ENCODE measurements at places on chromosomes 1 and 21.

DNA sequence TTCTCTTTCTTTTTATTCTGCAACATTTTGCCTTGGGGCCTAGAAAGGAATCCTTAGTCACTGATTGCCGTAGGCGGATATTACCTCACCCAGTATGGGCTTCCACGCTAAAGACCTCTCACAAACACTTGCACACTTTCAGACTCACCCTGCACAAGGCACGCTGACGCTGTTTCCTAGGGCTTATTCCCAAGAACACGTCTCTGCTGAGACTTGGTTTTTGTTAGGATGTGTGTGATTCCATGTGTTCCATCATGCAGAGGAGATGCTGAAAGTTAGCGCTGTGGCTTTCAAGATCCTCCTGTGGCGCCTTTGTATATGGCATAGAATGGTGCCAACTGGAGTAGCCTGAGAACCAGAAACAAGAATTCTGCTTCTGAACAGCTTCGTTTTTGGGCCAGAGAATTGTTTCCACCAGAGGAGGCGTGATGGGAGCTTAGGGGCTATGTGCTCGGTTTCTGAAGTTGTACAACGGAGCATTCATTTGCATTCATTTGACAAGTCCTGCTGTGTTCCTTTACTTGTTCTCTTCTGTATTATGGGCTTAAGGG lies 297.0 kb downstream of the DISC1 start:
- DNase-seq, result no peak

DNA sequence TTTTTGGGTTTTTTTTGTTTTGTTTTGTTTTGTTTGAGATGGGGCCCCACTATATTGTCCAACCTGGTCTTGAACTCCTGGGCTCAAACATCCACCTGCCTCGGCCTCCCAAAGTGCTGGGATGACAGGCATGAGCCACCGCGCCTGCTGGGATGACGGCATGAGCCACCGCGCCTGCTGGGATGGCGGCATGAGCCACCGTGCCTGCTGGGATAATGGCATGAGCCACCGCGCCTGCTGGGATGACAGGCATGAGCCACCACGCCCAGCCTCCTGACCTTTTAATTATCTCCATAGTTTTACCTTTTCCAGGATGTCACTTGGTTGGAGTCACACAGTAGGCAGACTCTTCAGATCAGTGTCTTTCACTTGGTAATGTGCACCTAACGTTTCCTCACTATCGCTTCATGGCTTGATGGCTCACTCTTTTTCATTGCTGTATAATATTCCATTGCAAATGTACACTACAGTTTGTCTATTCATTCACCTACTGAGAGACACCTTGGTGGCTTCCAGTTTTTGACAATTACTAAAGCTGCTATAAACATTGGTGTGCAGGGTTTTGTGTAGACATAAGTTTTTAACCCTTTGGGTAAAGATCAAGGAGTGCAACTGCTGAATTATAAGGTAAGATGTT lies 10.1 kb upstream of the PDXK start:
- no peak for DNase-seq

- DNase-seq, result no peak
Observed at GRCh38 chr1:219067350-219067712, 106.3 kb upstream of the LYPLAL1 start.

DNA sequence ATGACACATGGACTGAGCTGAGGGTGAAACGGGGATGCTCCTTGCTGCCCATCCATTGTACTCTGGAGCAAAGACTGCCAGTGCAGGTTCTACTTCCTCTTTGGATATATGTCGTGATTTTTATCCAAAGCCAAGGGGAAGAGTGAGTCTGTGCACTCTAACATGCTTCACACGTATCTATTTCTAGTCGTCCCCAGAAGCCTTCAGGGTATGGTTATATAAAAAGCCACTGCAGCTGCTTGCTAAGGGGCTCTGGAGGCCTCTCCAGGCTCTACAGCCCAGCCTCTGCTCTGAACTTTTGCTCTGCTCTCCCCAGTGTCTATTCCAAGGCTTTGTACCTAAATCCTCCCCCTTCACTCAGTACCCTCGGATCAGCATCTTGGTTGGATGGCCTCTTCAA lies 20.1 kb downstream of the PAFAH2 start:
- no peak for DNase-seq

DNA sequence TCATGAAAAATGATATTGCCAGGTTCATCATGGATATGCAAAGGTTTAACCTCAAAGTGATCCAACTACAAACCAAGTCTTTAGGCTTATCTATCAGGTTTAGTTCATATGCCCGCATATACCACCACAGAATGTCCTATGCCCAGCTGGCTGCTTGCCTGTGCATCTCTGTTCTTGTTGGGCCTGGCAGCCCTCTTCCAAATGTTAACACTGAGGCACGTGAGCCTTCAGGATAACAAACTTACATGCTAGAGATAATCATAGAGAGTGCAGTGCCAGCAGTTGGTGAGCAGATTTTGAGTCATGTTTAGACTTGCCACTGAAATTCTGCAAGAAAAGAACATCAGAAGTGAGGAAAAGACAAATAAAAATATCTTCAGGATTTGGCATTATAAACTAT lies 607.9 kb upstream of the TMPRSS15 start:
- no peak for DNase-seq

DNA sequence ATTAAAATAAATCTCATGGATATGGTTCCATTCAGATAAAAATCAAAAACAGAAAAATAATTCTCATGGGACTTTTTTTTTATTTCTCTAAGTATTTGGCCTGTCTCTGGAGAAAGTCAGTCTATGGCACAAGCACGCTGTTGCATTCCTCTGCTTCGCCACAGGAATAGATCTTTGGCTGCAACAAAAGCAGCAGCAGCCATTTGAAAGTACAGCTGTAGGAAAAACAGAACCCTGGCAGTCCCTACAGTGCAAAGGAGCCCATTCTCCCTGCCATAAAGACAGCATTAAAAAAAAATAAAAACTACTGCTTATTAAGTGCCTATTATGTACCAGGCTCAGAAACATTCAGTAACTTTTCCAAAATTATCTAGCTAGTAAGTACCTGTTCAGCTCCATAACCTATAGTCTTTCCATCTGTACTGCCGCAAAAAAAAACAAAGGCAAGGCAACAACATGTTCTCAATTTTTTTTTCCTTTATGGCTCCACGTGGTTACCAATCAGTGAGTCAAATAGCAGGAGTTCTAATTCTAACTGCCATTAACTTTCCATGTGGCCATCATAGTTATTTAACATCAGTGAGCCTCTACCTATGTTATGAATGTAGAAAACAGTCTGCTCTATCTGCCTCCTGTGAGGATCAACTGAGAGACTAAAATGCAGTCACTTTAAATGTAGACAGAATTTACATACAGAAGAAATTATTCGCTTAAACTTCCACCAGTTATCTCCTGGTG lies 22.7 kb downstream of the SLC35D1 start:
- peak; percentile 34 for DNase-seq

- DNase-seq, result no peak
Observed at GRCh38 chr1:157233131-157233530, 94.9 kb upstream of the ETV3 start.

GRCh38 chr1:23470282-23471070 lies 13.5 kb downstream of the ASAP3 start:
- peak; percentile 13 for DNase-seq

DNA sequence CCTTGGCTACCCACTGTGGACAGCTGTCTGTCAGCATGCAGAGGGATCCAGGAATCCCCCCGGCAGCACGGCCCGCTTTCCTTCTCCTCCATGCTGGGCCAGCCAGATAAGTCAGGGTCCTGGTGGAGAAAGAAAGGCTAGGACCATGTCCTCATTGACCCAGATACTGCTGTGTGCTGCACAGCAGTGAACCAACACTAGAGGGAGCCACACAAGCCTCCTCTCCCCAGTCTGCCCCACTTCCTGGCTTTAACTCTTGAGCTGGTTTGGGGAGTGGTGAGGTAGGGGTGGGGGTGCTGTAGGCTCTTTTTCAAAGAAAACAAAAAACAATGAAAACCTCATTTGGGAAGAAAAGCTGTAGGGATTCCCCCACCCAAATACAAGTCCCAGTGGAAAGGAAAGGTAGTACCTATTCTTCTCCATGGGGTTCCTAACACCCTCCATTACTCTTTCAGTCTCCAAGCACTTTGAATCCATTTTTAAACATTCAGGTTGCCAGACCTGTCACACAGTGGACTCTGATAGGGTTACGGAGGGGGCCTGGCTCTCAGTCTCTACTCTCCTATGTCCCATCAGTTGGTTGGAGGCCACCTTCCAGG lies 84.9 kb upstream of the CD1D start:
- no peak for DNase-seq

DNA sequence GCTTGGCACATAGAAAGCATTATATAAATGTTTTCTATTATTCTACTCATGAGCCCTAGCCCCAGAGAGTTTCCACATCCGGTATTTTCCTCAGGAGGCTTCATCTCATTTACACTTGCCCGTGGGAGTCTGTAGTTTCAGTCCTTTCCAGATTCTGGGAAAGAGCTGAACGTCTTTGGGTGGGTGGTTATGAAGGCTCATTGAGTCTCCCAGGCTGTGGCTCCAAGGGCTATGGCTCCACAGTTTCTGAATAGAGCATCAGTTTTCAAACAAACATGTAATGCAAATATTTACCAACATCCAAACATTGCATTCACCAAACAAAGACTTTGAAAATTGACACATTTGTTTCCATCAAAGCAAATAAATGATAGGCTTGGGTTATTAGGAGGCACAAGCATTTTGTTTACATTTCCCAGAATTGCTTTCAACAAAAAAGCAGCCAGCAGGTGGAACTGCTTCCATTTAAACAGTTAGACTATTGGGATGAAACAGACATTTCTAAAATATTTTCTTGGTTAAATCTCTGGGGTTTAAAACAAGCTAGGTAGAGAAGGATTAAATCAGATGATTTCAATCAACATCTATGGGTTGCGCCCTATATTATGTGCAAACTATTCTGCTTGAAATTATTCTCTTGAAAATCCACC lies 1.3 kb upstream of the LEMD1 start:
- no peak for DNase-seq

DNA sequence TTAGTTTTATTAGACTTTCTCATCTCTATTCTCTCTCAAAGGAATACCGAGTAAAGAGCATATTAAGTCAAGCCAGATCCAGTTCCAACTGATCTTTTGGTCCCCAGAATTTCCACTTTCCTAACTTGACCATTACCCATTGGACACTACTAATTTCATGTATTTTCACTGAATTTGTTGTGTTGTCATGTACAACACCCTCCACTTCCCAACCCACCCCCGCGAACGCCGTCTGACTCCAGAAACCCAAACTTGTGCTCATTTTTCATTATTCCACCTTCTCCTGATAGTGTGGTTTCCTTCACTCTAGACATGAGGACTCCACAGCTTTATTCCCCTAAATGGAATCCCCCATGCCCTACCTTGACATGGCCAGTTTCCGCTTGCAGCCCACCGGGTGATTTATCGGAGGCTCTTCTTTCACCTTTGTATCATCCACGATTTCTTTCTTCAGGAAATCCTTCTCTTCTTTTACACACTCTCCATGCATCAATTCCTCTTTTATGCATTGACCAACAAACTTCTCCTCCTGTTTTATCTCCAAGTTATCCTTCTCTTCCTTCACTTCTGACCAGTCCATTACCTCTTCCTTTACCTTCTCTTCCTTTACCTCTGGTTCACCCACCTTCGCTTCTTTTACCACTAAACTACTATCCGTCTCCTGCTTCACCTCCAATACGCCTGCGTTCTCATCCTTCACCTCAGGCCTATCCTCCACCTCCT lies 805 bp downstream of the ZNHIT6 start:
- DNase-seq, result no peak

- DNase-seq, result peak; percentile 60
Observed at GRCh38 chr1:8671306-8671917, 146.0 kb downstream of the RERE start.

GRCh38 chr21:45033791-45034555 lies 40.4 kb upstream of the ADARB1 start:
- DNase-seq, result no peak

DNA sequence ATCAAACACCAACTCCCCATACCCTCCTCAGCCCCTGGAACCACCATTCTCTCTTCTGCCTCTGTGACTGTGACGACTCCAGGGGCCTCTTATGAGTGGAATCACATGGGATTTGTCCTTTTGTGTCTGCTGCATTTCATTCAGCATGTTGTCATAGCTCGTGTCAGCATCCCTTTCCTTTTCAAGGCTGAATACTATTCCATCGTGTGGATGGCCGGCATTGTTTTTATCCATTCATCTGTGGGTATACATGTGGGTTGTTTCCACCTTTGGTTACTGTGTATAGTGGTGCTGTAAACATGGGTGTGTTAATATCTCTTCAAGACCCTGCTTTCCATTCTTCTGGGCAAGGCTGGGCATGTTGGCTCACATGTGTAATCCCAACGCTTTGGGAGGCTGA lies 17.1 kb upstream of the OBSCN start:
- DNase-seq, result no peak

DNA sequence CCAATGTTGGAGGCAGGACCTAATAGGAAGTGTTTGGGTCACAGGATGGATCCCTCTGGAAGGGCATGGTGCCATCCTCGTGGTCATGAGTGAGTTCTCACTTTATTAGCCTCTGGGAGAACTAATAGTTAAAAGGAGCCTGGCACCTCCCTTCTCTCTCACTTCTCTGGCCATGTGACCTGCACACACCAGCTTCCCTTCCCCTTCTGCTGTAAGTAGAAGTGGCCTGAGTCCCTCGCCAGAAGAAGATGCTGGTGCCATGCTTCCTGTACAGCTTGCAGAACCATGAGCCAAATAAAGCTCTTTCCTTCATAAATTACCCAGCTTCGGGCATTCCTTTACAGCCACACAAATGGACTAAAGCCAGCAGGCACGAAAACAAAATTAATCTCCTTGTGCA lies 23.6 kb downstream of the ACOT7 start:
- no peak for DNase-seq

GRCh38 chr1:154707901-154708463 lies 100.0 kb upstream of the ADAR start:
- no peak for DNase-seq

- no peak for DNase-seq
Observed at GRCh38 chr1:115118611-115119010, 29.3 kb upstream of the TSPAN2 start.

- DNase-seq, result no peak
Observed at GRCh38 chr1:201648907-201649721, 110.2 kb downstream of the NAV1 start.

DNA sequence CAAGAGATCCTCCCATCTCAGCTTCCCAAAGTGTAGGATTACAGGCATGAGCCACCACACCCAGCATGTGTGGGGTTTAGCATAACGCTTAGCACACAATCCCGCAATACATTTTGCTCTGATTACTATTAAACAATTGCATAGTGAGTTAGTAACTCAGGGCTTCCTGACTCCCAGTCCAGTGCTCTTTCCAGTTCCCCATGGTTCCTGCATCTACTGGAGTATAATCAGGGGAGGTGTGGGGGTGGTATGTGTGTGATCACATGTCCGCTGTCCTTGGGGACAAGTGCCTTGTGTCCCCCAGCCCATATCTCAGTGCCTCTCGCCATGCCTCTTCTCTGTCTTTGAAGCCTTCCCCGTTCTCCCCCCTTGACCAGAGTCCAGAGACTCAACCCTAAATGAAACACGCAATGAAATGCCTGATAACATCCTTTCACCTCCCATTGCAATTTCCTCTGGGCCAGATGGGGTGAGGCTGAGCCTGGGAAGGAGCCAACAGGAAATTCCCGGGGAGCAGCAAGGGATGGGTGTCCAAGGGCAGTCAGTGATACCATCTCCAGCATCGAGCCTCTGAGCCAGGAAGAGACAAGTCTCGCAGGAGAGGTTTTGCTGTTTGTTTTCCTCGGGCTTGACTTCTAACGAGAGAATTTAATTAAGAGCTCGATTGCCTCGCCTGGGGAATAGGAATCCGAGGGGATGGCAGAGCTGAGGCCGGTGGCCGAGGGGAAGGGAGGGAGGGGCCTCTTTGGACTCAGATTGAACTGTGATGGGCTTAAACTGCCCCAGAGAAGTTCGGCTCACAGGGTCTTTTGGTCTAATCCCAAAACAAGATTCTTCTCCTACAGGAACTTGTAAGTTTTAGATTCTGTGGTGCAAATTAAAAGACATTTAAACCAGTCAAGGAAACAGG lies 7.7 kb upstream of the HTR1D start:
- DNase-seq, result peak; percentile 72
